ENCODE measurements at places on chromosomes 6 and 20. TPM values are rescaled to one million over a fixed set of nuclear protein-coding genes. Genes with fewer than 3 reads are reported as not detected.

The FAM83D gene
- total RNA-seq = 291 TPM

DNA sequence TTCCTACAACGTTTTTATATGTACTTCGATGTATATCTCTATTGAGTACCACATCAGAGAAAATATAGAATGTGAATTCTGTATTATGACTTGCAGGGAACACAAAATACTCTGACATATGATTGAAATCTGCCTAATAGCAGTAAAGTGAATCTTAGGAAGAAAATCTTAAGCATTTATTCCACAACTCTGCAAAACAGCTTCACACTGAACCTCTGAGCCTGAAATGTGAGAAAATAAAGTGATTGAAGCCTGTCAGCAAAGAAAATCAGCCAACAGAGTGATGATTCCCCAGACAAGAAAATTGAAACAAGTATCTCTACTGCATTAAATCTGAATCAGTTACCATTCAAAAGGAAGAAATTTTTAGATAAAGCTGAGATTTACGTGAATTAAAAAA is 499.5 kb upstream of the RNF217 start:
- no peak for DNase-seq

DNA sequence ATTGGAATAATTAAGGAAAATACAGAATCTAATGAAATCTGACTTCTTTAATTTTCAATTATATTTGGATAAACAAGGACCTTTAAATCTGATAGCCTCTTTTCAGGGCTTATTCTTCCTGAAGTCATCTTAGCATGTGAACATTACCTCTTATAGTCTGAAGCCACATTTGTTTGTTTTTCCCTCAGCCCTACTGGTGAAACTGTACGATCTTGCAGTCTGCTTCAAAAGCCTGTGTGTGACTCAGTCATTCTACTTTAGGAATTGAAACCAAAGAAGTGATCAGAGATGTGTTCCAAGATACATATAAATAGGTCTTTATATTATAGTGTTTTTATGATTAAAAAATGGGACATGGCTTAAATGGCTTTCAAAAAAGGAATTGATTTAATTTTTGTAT is 67.5 kb downstream of the MACROD2 start:
- DNase-seq = no peak

The PTGIS gene
- total RNA-seq = 241 TPM

DNA sequence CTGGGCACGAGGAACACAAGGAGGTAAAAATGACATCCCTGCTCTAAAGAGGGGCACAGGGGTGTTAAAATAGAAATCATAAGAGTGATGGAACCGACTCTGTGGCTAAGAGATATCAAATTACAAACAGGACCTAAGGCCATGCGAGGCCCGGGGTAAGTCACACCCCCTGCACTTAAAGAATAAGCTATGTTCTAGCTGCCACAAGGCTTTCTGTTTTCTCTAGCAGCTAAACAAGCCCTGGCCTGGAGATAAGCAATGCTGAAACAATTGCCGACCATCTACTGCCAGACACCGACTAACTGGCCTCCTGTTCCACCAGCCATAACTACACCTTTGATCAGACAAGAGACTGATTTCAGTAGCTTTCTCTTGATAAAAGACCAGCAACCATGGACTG is 32.4 kb downstream of the MDGA1 start:
- DNase-seq = no peak

DNA sequence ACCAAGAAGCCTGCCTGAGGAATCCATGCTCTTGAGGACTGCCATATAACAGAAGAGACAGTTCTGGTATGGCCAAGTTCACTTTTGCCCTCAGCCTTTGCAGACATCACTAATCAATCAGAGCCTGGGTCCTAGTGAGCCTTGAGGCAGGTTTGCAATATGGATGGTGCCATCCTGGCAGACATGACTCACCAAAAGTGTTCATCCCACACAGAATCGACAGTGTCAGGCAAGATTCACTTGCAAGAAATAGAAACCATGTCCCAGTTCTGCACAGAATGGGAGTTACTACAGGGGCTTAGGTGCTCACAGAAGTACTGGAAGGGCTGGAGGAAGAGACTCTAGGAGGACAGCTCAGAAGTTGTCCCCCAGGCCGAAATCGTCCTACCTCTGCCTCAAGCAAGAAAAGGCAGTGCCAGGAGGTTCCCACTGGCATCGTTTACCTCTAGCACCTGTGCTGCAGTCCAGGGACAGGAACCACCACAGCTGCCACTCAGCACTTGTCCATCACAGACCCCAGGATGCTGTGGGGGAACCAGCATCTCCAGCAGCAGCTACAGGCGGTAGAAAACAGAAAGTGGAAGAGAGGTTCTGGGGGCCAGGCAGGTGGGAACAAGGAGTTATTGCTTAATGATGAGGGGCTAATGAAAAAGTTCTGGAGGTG is 42.6 kb upstream of the PHACTR3 start:
- no peak for DNase-seq

- DNase-seq = no peak
Observed at GRCh38 chr6:162821102-162821501, 93.3 kb downstream of the PACRG start.

The CASS4 gene
- 2.9 TPM for total RNA-seq

DNA sequence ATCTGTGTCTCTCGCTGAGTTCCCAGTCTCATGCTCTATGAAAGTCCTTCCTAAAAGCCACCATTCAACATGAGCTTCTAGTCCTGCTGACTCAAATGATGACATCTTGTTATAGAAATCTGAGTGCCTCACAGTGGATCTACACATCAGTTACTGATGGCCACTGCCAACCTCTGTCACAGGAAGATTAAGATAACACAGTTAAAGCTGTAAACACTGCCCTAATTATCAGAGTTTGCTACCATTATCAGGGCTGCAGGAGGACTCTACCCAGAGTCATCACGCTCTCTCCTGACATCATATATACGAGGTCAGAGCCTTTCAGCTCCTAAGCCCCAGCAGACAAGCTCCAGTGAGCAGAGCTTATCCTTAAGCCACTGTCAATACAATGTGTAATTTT is 63.2 kb downstream of the HIVEP2 start:
- no peak for DNase-seq

The ENPP5 gene
- 0.71 TPM for total RNA-seq

The COL9A1 gene
- total RNA-seq = not detected

The GABRR1 gene
- not detected for total RNA-seq

- DNase-seq = no peak
Observed at GRCh38 chr6:70375166-70375565, 38.1 kb upstream of the FAM135A start.

DNA sequence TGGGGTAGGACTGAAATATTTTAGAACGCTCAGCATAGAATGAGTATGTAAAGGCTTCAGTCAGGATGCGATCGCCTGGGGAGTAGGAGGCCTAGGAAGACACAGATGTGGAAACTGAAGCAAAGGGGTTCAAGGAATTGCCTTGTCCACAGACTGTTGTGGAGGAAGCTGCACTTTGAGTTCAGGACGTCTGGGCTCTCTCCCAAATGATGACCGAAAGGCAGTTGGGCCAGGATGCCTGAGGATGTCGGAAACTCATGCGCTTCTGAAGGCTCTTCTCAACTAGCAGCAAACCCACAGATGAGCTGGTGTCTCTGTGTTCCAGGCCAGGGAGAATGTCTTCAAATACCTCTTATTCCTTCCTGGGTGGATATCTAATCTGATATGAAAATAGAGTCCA is 146.2 kb upstream of the SULF2 start:
- DNase-seq = no peak

DNA sequence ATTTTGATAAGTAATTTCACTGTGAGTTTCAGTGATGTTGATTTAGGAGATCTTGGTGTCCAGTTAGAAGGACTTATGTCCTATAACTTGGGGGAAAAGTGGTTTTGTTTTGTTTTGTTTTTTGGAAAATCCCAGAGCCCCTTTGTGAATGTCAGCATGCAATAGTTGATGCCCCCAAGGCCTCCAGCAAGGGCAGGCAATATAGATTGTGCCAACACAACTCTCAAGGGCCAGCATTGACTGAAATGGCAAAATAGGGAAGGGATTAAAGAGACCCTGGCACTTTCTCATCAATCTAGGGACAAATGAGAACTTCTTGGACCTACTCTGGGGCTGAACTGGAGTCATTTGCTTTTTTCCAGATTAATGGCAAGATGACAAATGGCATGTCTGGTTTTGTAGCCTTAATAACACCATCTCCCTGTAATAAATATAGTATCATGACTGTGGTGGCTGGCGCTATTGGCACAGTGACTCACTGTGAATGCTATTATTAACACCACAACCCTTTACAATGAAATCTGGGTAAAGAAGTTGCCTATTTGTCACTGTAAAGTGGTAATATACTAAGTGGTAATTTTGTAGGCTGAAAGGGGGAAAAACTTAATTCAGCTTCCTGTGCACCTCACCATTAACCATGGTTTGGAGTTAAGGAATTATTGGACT is 51.8 kb downstream of the ABRACL start:
- no peak for DNase-seq

DNA sequence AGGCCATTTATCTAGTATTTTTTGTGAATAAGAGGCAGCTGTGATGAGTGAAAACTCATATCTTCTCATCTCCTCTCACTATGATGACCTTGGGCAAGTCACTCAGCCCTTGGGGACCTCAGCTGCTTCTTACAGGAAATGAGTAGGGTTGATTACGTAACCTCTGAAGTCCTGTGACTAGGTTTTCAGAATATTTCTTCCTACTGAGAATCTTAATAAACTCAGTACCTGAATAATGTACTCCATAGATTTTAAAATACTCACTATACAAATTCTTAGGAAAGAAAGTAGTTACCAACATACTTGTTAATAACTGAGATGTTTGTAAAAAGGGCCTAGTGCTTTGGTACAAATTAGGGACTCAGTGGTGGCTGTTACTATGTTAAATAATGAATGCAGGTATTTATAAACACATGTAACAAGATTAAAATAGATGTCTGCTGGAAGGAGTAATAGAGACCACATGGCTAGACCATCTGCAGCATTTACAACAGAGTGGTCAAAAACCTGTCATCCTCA is 60.9 kb downstream of the RPRD1B start:
- DNase-seq = peak; percentile 83

DNA sequence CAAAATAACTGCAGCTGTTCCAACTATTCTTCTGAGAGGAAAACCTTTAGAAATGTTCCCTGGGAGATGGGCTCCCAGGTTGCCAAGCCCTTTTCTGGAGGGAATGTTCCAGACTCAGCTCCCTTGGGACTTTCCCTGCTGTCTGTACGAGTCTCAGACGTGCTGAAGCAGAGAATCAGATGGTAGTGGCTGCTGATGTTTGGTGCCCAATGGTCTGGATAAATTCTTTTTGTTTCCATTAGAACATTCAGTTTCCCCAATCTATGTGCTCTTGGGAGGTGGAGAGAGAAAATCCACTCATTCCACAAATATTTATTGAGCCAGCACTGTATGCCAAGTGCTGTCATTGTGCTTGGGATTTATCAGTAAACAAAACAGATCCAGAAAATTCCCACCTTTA is 40.0 kb downstream of the SNHG17 start:
- DNase-seq = no peak

- DNase-seq = peak; percentile 67
Observed at GRCh38 chr6:37940074-37940847, 120.7 kb downstream of the ZFAND3 start.

- no peak for DNase-seq
Observed at GRCh38 chr20:7355051-7355450, 585.2 kb downstream of the HAO1 start.

GRCh38 chr20:62596921-62597320 is 45.4 kb upstream of the SLCO4A1 start:
- DNase-seq = no peak

DNA sequence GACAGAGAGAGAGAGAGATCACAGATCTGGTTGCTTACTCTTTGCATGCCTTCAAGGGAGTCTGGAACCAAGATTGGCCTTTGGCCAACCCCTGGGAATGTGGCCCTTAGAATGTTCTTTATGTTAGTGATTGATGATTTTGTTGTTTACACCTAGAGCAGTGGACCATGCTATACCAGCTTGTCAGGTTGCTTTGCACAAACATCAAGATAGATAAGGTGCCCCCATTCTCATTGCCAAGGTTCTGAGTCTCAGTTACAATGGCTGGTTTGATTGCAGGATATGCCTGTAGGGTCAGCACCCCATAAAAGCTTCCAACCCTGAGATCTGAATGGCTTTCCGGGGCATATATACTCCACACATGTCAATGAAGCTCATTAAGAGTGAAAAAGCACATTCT is 53.5 kb upstream of the SLC2A12 start:
- DNase-seq = no peak

All from sigmoid colon (tissue), 7 donors.